ENCODE measurements at places on chromosomes 1 and 21.

DNA sequence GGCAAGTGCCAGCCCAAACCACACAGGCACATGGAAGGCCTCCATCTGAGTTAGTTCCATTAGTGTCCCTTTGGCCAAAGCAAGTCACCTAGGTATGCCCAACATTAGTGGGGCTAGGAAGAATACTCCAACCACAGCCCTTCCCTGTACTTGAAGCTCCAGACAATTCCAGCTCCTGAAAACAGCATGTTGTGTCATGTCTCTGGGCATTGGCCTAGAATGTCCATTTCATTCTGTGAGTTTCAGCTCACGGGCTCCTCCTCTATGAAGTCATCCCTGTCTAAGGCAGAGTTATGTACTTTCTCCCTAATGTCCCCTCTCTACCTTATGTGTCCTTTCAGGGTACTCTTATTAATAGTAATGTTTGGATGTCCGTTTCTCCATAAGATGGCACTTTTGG is 96.5 kb upstream of the SPATA6 start:
- DNase-seq: no peak

- no peak for DNase-seq
Measured at GRCh38 chr1:226599636-226600238, 51.2 kb downstream of the STUM start.

GRCh38 chr1:63363014-63363413 is 4.4 kb upstream of the ALG6 start:
- no peak for DNase-seq

DNA sequence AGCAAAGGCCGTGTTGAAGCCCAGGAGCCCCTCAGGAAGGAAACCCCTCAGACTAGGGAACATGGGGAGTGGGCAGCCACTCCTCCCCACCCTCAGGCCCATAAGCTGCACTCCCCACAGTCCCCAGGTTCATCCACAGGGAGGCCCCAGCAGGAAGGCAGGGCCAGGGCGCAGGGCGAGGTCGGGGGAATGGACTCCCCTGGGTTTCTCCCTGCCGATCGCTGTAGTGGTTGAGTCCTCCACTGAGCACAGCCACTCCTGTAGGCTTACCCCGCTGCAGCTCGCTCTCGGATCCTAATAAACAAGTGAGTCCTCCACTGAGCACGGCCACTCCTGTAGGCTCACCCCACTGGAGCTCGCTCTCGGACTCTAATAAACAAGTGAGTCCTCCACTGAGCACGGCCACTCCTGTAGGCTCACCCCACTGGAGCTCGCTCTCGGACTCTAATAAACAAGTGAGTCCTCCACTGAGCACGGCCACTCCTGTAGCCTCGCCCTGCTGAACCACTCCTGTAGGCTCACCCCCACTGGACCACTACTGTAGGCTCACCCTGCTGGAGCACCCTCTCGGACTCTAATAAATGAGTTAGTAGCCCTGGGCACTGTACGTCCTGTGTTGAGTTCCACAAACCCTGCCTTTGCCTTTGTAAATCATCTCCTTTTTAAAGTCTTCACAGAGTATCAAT is 16.2 kb upstream of the COL18A1 start:
- DNase-seq: no peak

GRCh38 chr1:116515702-116516101 is 55.1 kb downstream of the CD58 start:
- DNase-seq: no peak

DNA sequence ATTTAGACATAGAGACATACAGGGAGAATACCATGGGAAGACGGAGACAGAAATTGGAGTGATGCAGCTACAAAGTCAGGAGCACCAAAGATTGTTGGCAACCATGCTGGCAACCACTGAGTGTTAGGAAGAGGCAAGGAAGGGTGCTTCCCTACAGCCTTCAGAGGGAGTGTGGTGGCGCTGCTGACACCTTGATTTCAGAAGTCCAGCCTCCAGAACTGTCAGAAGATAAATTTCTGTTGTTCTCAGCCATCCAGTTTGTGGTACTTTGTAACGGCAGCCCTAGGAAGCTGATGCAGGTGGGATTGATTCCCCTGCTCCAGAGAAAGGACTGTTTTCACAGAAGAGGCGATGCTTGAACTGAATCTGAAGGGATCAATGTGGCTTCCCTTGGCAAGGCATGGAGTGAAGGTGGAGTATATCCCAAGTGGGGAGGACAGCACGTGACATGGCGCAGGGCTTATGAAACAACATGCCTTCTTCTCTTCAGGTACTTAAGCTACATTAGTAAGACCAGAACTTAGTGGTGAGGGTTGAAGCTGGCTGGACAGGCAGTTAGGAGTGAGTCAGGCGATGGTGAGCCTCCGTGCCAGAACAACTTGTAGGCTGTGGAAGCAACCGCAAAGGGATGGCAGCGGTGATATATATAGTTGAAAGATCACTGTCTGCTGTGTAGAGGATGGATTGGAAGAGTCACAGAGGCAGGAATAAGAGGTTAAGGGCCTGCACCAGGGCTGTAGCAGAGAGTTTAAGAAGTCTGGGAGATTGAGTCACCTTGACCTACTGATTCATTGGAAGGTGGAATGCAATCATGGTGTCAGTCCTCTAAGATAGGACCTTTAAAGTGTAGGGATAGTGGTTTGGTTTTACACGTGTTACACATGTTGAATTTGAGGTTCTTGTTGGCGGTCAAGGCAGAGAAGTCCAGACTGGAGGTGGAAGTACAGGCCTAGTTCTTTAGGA is 2.1 kb downstream of the LEPR start:
- DNase-seq: no peak

GRCh38 chr21:14683063-14683462 is 136.9 kb upstream of the SAMSN1 start:
- no peak for DNase-seq

GRCh38 chr1:177088966-177089365 is 75.5 kb downstream of the ASTN1 start:
- DNase-seq: no peak

DNA sequence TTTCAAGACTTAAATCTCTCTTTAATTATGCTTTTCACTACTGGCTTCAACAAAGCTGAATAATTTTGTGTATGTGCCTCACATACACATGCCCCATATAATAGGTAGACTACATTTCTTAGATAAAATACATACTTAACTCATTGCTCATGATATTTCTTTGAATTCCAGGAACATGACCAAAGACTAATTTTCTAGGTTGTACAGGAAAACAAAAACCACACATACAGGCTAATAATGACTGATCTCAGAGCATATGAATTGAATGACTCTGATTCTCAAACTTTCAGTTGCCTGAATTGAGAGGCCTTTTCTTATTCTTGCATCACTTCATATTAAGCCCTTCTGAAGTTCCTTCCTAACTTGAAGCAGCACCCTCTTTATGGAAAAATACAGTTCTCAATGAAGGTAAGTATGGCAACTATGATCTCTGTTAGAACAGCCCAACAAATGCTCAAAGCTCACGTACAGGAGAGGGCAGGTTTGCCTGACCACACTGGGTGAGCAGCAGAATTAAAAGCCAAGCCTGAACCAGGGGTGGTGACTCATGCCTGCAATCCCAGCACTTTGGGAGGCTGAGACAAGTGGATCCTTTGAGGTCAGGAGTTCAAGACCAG is 22.6 kb upstream of the UAP1 start:
- DNase-seq: no peak

- DNase-seq: no peak
Measured at GRCh38 chr1:178931858-178932551, 61.1 kb upstream of the ANGPTL1 start.

GRCh38 chr1:205994346-205994745 is 8.8 kb downstream of the RAB7B start:
- DNase-seq: peak; percentile 52

DNA sequence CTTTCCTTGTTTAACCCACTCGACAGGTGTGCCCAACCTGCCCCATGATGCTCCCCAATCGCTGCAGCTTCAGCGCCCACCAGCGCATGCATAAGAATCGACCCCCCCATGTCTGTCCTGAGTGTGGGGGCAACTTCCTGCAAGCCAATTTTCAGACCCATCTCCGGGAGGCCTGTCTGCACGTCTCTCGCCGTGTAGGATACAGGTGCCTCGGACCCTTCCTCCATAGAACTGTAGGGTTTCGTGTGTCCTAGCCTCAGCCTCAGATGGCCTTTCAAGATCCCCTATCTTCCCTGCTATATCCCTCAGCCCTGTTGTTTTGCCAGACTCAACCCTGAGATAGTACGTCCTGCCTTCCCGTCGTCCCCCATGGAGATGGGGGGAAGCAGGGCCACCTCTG is 6.4 kb downstream of the ZNF687 start:
- no peak for DNase-seq

DNA sequence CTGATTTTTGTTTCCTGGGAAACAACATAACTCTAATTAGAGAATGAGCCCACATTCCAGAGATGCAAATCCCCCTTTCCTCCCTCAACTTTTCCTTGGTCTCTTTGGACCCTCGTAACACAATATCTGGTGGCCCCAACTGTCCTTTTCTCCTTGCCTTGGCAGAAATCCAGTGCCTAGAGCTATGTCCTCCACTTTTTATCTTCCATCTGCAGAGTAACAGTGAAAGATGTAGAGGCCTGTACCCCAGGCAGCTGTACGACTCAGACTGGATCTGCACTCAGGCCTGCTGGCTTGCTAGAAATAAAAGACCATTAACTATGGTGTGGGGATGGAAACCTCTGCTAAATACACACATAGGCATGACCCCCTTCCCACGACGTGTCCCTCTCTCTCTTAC is 72.0 kb downstream of the WARS2 start:
- no peak for DNase-seq

- no peak for DNase-seq
Measured at GRCh38 chr1:216457356-216457755, 34.1 kb upstream of the USH2A start.

- no peak for DNase-seq
Measured at GRCh38 chr1:39732730-39733129, 6.0 kb upstream of the PPIE start.

DNA sequence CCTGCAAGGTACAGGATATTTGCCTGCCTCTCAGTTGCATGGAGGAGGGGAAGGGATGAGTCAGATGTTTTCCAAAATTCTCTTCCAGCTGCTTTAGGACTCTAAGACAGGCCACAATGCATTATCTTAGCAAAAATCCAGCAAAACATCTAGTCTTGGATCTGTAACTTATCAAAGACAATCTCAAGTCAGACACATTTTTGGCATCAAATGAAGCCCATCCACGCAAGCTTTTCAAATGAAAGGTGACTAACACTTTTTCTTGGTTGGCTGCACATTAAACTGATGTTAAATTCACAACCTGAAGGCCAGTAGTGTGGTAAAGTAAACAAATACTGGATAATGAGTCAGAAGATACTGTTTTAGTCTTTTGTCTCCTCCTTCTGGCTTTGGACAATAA is 21.3 kb downstream of the FAM78B start:
- DNase-seq: no peak

All from retina (tissue), 1 donor.